ENCODE measurements at places on chromosomes 13 and 19. TPM values are rescaled to one million over a fixed set of nuclear protein-coding genes. Genes with fewer than 3 reads are reported as not detected.

- no peaks in the 10 kb centered on the region for H3K27me3 ChIP-seq
- no peak overlapping the region for H3K4me3 ChIP-seq
- H3K4me1 ChIP-seq, result peaks cover 26% of the 10 kb centered on the region
- peak; percentile 92 for DNase-seq
- H3K36me3 ChIP-seq, result no peaks in the 10 kb centered on the region
- H3K27ac ChIP-seq, result no peak overlapping the region
These were observed 23.4 kb upstream of the SLC7A10 start for GRCh38 chr19:33248954-33249613.

GRCh38 chr13:92825938-92826596 is 400.5 kb upstream of the GPC6 start:
- H3K4me1 ChIP-seq, result no peaks in the 10 kb centered on the region
- no peaks in the 10 kb centered on the region for H3K36me3 ChIP-seq
- no peak overlapping the region for H3K27ac ChIP-seq
- DNase-seq, result no peak
- H3K4me3 ChIP-seq, result no peak overlapping the region

- H3K4me1 ChIP-seq, result peaks cover 10% of the 10 kb centered on the region
- H3K36me3 ChIP-seq, result no peaks in the 10 kb centered on the region
- H3K27ac ChIP-seq, result no peak overlapping the region
- H3K27me3 ChIP-seq, result no peaks in the 10 kb centered on the region
These were observed 49.4 kb upstream of the TNFSF11 start for GRCh38 chr13:42524487-42525034.

DNA sequence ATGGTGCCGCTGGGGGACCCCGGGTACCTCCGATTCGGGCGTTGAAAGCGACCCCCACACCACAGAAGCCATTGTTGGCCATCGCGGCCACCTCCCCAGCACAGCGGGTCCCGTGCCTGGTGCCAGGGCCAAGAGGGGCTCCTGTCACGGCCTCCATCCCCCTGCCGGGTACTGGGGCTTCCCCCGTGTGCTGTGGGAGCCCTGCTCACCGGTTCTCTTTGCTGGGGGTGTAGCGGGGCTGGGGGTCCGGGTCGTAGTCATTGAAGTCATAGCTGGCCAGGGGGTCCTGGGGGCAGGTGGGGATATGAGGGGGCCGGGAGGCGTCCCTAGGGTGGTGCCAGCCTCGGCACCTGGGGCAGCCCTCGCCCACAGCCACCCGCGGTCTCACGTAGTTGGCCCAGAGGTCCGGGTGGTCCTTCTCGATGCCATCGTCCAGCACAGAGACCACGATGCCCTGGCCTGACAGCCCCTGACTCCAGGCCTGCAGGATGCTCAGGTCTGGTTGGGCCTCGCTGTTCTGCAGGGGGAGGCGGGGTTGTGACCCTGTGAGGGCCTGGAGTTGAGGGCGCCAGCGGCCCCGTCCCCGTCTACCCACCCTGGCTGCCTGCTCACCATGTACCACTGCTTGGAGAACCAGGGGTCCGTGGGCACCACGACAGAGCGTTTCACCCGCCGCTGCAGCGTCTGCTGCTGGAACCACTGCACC is 2.4 kb downstream of the PCSK4 start:
- peaks cover 34% of the 10 kb centered on the region for H3K4me1 ChIP-seq
- peak; percentile 78 for DNase-seq
- H3K27ac ChIP-seq, result no peak overlapping the region
- H3K4me3 ChIP-seq, result no peak overlapping the region
- no peaks in the 10 kb centered on the region for H3K27me3 ChIP-seq

DNA sequence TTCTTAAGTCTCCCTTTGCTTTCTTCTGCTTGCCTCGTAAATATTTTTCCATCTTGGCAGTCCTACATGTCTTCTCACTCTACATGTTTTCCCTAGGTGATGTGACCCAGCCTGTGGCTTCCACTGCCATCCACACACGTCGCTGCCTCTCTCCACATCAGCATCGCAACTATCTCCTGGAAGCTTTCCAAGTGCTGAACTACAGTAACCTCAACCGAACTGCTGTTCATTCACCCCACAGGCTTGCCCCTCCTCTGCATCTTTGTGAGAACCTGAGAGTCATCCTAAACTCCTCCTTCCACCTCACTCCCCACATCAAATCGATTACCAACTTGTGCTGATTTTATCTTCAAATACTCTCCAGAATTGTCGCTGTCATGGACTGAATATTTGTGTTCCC is 41.2 kb upstream of the USPL1 start:
- DNase-seq, result no peak
- no peaks in the 10 kb centered on the region for H3K27me3 ChIP-seq
- H3K27ac ChIP-seq, result no peak overlapping the region
- H3K36me3 ChIP-seq, result no peaks in the 10 kb centered on the region

GRCh38 chr19:58079792-58080191 is 18.2 kb downstream of the ZSCAN18 start:
- H3K27ac ChIP-seq, result no peak overlapping the region
- no peaks in the 10 kb centered on the region for H3K4me1 ChIP-seq
- peaks cover 15% of the 10 kb centered on the region for H3K36me3 ChIP-seq
- DNase-seq, result no peak

DNA sequence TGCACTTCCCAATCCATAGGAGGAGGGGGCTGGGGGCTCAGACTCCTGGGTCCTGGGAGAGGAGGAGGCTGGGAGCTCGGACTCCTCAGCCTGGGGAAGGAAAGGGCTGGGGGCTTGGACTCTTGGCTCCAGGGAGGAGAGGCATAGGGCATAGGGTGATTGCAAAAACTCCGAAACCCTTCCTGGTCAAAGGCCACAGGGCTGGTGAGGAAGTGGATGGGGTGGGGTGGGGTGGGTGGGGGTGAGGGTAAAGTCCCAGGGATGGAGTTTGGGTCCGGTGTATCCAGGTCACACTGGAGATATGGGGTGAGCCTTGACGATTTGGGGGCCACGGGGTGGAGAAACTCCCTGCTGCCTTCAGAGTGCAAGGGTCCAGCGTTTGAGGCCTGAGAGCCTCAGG is 2.8 kb downstream of the MYH14 start:
- DNase-seq, result no peak
- no peaks in the 10 kb centered on the region for H3K36me3 ChIP-seq
- peaks cover 55% of the 10 kb centered on the region for H3K27me3 ChIP-seq
- peaks cover 9% of the 10 kb centered on the region for H3K4me1 ChIP-seq
- H3K27ac ChIP-seq, result no peak overlapping the region
- H3K4me3 ChIP-seq, result no peak overlapping the region

Gene PPP1R12C
- 98.2 TPM for polyA plus RNA-seq

Gene NR2F6
- 11.9 TPM for polyA plus RNA-seq

Gene GNG8
- not detected for polyA plus RNA-seq

Gene UPF1
- polyA plus RNA-seq, result 63.5 TPM

Gene SYNE4
- polyA plus RNA-seq, result 0.70 TPM
